Mammary epithelial cell (primary cell): ENCODE measurements at places on chromosomes 5 and 9. TPM values are rescaled to one million over a fixed set of nuclear protein-coding genes. Genes with fewer than 3 reads are reported as not detected.

COL27A1 gene
- total RNA-seq = 30.0 and 36.0 TPM in 2 replicates

NPR3 gene
- total RNA-seq = 0.19 and 0.21 TPM in 2 replicates

B4GALT7 gene
- 38.8 TPM for total RNA-seq

CCNO gene
- 2.7 TPM for total RNA-seq

OSTF1 gene
- 33.9 and 53.1 TPM in 2 replicates for total RNA-seq

DRD1 gene
- total RNA-seq = not detected
